Stimulated activated CD8-positive, alpha-beta memory T cell treated with anti-CD3 and anti-CD28 coated beads, Interleukin-7, amount 100 ng/mL, for 1 hour (primary cell): ENCODE measurements at places on chromosomes 4 and X.

DNA sequence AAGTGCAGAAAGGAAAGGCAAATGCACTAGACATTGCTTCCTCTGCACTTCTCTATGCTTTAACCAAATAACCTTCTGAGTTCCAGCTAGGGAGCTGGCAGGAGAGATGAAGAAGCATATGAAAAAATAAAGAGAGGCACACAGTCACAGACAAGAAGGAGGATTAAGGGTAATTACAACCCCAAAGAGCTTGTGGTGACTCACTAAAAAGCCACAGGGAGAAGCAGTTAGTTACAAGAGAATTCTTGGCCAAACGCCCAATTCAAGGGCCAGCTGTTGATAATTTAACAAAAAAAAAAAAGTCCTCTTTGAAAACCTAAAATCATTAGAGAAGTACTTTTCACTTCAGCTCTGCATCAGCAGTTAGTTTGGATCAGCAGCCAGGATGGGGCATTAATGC lies 478.0 kb downstream of the KCNIP4 start:
- no peak for DNase-seq

DNA sequence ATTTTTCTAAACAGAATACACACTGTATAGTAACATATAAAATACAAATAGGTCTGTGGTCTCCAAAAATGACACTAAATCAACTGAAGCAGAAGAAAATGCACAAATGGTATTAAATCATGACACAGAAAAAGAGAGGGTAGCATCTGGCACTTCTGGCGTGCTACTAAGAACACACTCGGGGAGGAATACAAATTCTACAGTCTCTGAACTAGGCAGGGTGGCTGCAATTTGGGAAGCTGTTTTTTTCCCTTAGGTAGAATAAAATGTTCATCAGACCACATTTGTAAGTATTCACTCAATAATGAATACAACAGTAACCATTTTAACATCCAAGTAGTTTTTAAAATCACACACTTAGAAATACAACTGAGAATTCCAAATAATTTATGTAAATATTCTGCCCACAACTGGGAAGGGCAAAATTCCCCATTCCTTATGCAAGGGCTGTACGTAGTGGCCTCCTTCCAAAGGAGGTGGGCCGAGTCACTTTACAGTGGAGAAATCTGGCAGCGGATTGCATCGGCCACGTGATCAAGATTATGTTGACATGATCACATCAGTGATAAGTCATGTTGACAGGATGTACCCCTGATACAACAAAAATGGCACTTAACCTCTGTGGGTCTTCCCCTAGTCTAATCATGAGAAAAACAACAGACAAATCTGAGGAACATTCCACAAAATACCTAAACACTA lies 101.1 kb downstream of the TSPAN5 start:
- no peak for DNase-seq

- DNase-seq = no peak
These were observed 70.3 kb downstream of the PHOX2B start for GRCh38 chr4:41678086-41678816.

- DNase-seq = no peak
These were observed 29.0 kb downstream of the RNF4 start for GRCh38 chr4:2497931-2498330.

- no peak for DNase-seq
These were observed 13.0 kb upstream of the SPARCL1 start for GRCh38 chr4:87541956-87542709.

DNA sequence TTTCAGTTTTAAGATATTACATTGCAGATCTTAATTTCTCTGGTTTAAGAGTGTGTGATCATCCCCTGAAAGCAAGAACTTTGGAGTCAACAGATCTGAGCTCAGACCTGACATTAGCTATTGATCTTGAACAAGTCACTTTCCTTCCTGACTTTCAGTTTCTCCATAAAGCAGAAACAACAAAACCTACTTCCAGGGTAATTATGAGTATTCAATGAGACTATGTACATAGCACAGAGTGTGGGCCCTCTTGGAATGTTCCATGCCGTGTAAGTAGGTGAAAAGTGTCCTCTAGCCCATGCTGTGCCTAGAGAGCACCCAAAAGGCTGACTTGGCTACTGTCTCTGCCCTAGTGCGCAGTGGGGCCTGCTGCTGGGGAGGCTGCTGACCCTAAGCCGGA lies 188.0 kb upstream of the RPL34 start:
- no peak for DNase-seq
